Spinal cord (tissue), 10 donors: ENCODE measurements at places on chromosomes 13 and 19.

- peaks cover 2% of the 10 kb centered on the region for H3K27me3 ChIP-seq
- H3K27ac ChIP-seq: no peak overlapping the region
- H3K4me3 ChIP-seq: no peak overlapping the region
- DNase-seq: no peak
Measured at GRCh38 chr19:54319049-54319448, 6.1 kb upstream of the LILRA5 start.

- H3K36me3 ChIP-seq: no peaks in the 10 kb centered on the region
- no peak overlapping the region for H3K4me3 ChIP-seq
- DNase-seq: no peak
- H3K27me3 ChIP-seq: no peaks in the 10 kb centered on the region
Measured at GRCh38 chr13:29598321-29598720, 2.8 kb upstream of the SLC7A1 start.

- peak overlapping the region; percentile 15 for H3K27ac ChIP-seq
- no peaks in the 10 kb centered on the region for H3K36me3 ChIP-seq
- H3K4me3 ChIP-seq: no peak overlapping the region
- no peaks in the 10 kb centered on the region for H3K27me3 ChIP-seq
Measured at GRCh38 chr13:35499676-35500075, 23.2 kb upstream of the MAB21L1 start.

DNA sequence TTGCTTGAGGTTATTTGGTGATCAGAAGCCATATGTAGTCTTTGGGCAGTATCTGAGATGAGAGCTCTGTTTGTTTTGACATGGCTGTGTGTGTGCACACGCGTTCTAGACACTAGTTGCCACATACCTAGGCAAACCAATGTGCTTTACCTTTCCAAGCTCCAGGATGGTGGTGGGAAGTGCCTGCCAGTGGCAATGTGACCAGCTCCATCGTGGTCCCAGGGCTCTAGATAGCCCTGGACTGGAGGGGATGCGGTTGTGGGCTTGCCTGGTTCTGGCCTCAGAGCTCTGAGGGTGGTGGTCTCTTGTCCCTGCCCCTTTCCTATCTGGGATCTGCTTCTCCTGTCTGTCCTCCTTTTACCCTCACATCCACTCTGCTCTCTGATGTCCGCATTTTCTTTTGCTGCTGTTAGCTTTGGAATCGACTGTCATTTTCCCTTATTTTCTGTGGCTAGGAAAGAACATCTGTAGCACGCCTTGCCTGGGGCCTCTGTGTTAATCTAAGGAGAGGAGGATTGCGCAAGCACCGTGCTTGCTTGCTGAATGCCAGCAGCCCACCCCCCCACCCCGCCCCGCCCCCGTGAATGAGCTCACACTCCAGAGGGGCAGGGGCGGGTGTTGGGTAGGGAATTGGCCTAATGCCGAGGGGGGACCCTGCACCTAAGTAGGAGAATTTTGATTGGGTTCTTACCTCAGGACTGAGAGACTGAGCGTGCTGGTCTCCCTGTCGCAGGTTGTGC lies 89.5 kb downstream of the ARHGEF7 start:
- H3K4me3 ChIP-seq: peak overlapping the region; percentile 17
- peaks cover 7% of the 10 kb centered on the region for H3K36me3 ChIP-seq
- H3K27me3 ChIP-seq: no peaks in the 10 kb centered on the region
- H3K27ac ChIP-seq: peak overlapping the region; percentile 91

DNA sequence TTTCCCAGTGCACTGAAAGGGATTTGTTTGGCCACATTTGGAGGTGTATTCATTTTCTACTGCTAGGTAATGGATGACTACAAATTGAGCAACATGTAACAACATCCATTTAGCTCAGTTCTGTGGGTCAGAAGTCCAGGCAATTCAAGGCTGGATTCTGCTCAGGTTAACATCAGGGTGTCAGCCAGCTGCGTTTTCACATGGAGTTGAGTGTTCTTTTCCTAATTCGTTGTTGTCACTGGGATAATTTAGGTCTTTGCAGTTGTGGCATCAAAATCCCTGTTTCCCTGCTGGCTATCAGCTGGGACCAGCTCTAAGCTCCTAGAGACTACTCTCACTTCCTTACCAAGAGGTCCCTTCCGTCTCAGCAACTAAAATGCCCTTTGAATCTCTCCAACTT lies 25.4 kb downstream of the MIR17HG start:
- H3K4me3 ChIP-seq: no peak overlapping the region
- no peaks in the 10 kb centered on the region for H3K36me3 ChIP-seq
- H3K4me1 ChIP-seq: no peaks in the 10 kb centered on the region

GRCh38 chr13:109642358-109642757 lies 144.0 kb downstream of the IRS2 start:
- H3K4me3 ChIP-seq: no peak overlapping the region
- H3K27me3 ChIP-seq: no peaks in the 10 kb centered on the region
- no peak for DNase-seq
- no peaks in the 10 kb centered on the region for H3K4me1 ChIP-seq
- no peaks in the 10 kb centered on the region for H3K36me3 ChIP-seq
- no peak overlapping the region for H3K27ac ChIP-seq

- H3K36me3 ChIP-seq: peaks cover 61% of the 10 kb centered on the region
- H3K4me1 ChIP-seq: peaks cover 2% of the 10 kb centered on the region
- no peaks in the 10 kb centered on the region for H3K27me3 ChIP-seq
- DNase-seq: no peak
Measured at GRCh38 chr19:4089400-4089908, 22.8 kb upstream of the ZBTB7A start.

GRCh38 chr13:70568571-70568970 lies 460.3 kb upstream of the KLHL1 start:
- no peak overlapping the region for H3K27ac ChIP-seq
- DNase-seq: peak; percentile 51
- H3K4me1 ChIP-seq: no peaks in the 10 kb centered on the region
- H3K27me3 ChIP-seq: no peaks in the 10 kb centered on the region
- no peaks in the 10 kb centered on the region for H3K36me3 ChIP-seq

- no peak overlapping the region for H3K27ac ChIP-seq
- no peaks in the 10 kb centered on the region for H3K36me3 ChIP-seq
- peak; percentile 86 for DNase-seq
- no peaks in the 10 kb centered on the region for H3K27me3 ChIP-seq
Measured at GRCh38 chr13:79423801-79424642, 18.0 kb upstream of the RBM26 start.

DNA sequence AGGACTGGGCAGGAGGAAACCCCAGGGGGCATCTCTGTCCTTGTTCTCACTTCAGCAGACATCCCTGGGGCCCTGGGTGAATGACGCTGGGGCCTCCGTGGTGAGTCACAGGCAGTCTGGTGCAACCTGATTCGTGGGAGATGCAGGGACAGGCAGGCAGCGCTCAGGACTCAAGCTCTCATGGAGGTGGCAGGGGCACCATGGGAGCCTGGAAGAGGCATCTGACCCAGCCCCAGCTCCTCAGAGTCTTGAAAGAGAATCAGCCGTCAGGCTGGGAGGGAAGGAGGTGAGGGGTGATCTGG lies 14.0 kb upstream of the PTOV1 start:
- peaks cover 85% of the 10 kb centered on the region for H3K36me3 ChIP-seq
- H3K4me1 ChIP-seq: no peaks in the 10 kb centered on the region
- no peak overlapping the region for H3K4me3 ChIP-seq

DNA sequence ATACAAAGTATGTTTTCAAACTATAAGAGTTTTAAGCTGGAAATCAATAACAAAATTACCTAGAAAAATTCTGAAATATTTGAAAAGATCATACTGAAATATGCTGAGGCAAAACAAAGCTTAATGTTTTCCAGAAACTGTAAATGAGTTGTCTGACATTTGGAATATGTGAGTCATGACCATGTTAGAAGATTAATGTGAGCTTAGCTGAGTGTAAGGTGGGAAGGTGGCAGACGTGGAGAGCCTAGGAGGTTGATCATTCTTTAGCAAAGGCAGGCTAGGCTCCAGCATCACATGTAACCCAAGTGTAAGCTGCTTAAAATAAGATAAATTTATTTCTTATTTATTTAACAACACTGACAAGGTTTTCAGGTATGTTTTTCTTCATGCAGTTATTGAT lies 2086.1 kb upstream of the PCDH20 start:
- H3K4me3 ChIP-seq: no peak overlapping the region
- no peak overlapping the region for H3K27ac ChIP-seq
- H3K4me1 ChIP-seq: no peaks in the 10 kb centered on the region
- no peaks in the 10 kb centered on the region for H3K27me3 ChIP-seq
- no peaks in the 10 kb centered on the region for H3K36me3 ChIP-seq
- no peak for DNase-seq

GRCh38 chr13:109026266-109026665 lies 396.9 kb downstream of the MYO16 start:
- H3K4me1 ChIP-seq: no peaks in the 10 kb centered on the region
- no peaks in the 10 kb centered on the region for H3K27me3 ChIP-seq
- H3K36me3 ChIP-seq: no peaks in the 10 kb centered on the region
- H3K4me3 ChIP-seq: no peak overlapping the region
- no peak overlapping the region for H3K27ac ChIP-seq
- no peak for DNase-seq

GRCh38 chr13:47418206-47418920 lies 521.5 kb upstream of the HTR2A start:
- no peak for DNase-seq
- H3K4me1 ChIP-seq: no peaks in the 10 kb centered on the region
- no peak overlapping the region for H3K4me3 ChIP-seq
- no peaks in the 10 kb centered on the region for H3K27me3 ChIP-seq
- no peak overlapping the region for H3K27ac ChIP-seq

DNA sequence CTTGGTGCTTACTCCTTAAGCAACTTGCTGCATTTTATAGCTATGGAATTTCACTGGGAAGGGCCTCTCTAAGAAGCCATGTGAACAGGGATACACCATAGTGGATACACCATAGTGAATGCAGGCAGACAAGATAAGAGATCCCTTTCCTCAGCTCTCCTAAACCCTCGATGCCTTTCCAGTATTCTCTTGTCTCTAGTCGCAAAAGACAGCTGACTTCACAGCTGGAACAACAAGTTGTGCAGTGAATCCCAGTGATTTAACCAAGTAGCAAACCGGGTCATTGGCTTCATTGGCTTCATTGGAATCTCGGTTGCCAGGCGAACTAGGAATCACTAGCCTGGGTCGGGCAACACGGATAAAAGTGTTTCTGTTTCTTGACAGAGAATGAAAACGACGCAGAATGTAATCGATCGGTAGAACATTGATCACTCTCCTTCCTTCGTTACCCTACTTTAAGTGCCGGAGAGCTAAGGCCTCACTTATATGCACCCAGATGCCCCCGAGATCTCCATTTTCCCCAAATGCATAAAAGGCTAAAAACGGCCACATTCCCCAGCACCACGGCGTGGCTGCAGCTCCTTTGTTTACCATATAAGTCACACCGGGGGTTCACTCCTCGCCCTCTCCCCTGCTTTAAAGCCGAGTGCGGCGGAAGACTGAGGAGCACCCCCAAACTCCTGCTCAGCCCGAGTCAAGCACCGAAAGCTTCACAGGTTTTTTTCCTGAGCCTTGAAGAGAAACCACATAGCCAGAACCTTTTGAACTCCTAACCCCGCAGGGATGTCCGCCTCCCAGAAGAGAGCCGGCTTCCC lies 674 bp downstream of the TRPC4 start:
- H3K27me3 ChIP-seq: peaks cover 14% of the 10 kb centered on the region
- H3K4me3 ChIP-seq: peak overlapping the region; percentile 71
- H3K36me3 ChIP-seq: no peaks in the 10 kb centered on the region
- H3K4me1 ChIP-seq: peaks cover 15% of the 10 kb centered on the region
- peak overlapping the region; percentile 61 for H3K27ac ChIP-seq
- peak; percentile 80 for DNase-seq

DNA sequence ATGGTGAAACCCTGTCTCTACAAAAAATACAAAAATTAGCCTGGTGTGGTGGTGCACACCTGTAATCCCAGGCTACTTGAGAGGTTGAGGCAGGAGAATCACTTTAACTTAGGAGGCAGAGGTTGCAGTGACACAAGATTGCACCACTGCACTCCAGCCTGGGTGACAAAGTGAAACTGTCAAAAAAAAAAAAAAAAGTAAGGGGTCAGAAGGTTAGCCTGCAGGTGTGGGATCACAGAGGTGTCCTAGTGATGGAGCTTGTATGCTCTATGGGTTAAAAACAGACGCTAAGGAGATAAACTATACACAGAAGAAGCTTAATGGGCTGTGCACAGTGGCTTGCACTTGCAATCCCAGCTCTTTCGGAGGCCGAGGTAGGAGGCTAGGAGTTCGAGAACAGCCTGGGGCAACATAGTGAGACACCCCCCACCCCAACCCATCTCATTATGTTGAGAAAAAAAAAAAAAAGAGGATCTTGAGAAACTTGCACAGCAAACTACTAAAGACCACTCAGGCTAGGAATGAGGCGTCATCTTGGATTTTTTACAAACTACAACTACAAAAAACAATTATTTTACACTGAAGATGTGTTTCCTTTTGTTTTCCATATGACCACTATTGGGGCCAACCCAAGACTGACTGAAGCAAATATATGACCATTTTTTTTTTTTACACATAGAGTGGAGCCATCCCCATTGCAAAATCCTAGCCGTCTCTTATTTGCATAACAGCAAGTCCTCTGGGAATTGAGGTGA lies 7.9 kb downstream of the FOSB start:
- no peak for DNase-seq
- peaks cover 59% of the 10 kb centered on the region for H3K27me3 ChIP-seq
- no peak overlapping the region for H3K27ac ChIP-seq

DNA sequence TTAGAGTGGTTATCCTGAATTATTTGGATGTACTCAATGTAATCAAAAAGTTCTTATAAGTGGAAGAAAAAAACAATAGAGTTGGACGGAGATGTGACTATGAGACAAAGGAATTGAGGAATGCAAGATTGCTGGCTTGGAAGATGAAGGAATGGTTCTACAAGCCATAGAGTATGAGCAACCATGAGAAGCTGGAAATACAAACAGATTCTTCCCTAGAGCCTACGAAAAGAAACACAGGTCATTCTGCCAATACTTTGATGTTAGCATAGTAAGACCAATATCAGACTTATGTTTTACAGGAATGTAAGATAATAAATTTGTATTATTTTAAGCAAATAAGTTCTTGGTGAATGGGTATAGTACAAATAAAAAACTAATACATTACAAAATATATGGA lies 249.2 kb downstream of the DIAPH3 start:
- no peak overlapping the region for H3K27ac ChIP-seq
- no peaks in the 10 kb centered on the region for H3K36me3 ChIP-seq
- H3K4me1 ChIP-seq: no peaks in the 10 kb centered on the region
- DNase-seq: no peak
- H3K4me3 ChIP-seq: no peak overlapping the region

- no peak for DNase-seq
- H3K4me1 ChIP-seq: peaks cover 1% of the 10 kb centered on the region
- H3K27me3 ChIP-seq: no peaks in the 10 kb centered on the region
- H3K27ac ChIP-seq: no peak overlapping the region
- peaks cover 40% of the 10 kb centered on the region for H3K36me3 ChIP-seq
- H3K4me3 ChIP-seq: no peak overlapping the region
Measured at GRCh38 chr13:20984879-20985278, 76.5 kb downstream of the LATS2 start.

DNA sequence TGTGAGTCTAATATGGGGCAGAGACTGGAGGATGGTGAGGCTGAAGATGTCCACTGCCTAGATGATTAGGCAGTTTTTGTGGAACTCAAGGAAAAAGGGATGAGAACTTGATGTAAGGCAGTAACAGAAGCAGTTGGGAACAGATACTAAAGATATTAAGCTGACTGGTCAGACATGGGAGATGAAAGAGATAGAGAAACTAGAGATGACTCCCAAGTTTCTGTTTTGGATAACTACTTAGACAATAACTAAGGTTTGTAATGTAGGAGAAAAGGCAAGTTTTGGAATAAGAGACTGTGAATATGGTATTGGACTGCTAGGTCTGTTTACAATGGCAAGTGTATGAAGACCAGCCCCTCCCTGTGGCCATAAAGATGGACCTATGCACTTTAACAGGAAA lies 43.5 kb upstream of the CLDN10 start:
- no peaks in the 10 kb centered on the region for H3K27me3 ChIP-seq
- no peak for DNase-seq
- H3K4me1 ChIP-seq: no peaks in the 10 kb centered on the region
- no peak overlapping the region for H3K4me3 ChIP-seq
- no peak overlapping the region for H3K27ac ChIP-seq
